ENCODE measurements at places on chromosomes 12 and 14.

GRCh38 chr12:22335794-22336166 is 1.3 kb upstream of the ST8SIA1 start:
- no peak for DNase-seq

DNA sequence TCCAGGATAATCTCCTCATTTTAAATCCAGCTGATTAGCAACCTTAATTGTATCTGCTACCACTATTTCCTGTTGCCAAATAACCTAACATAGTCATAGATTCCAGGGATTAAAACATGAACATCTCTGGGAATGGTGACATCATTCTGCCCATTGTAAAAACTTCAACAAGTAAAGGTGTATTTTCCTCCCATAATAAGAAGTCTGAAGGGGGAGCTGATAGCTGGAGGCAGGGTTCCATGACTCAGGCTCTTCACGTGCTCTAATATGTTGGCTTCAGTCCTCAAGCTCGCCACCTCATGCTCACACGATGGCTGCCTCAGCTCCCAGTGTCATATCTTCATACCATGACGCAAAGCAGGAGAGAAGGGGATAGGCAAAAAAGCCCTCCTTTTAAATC is 172.0 kb upstream of the VASH1 start:
- DNase-seq: no peak

DNA sequence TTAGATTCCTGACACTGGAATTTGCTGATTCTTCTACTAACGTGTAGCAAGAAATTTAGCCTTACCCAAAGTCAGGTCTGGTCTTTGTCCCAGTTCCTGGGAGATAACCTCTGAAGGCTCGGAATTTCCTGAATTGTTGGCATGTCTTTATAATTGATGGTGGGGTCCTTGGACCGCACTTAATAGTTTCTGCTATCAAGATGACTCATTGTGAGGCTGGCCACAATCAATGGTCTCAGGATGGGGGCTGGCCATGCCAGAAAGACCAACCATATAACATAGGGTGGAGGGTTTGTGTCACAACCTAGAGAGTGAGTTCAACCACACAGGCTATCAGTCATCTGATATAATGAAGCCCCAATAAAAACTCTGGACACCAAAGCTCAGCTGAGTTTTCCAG is 259.7 kb downstream of the DAD1 start:
- no peak for DNase-seq

DNA sequence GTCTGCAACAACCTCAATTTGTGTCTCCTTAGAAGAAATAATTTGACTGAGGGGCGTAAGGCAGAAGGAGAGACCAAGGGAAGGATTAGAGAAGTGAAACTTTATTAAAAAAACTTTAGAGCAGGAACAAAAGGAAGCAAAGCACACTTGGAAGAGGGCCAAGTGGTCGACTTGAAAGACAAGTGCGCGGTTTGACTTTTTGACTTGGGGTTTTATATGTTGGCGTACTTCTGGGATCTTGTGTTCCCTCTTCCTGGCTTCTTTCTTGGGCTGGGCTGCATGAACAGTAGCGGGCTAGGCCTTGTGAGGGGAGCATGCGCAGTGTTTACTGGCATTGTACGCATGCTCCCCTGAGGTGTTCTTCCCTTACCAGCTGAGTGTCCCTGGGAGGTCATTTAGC is 369.3 kb upstream of the DCN start:
- no peak for DNase-seq

DNA sequence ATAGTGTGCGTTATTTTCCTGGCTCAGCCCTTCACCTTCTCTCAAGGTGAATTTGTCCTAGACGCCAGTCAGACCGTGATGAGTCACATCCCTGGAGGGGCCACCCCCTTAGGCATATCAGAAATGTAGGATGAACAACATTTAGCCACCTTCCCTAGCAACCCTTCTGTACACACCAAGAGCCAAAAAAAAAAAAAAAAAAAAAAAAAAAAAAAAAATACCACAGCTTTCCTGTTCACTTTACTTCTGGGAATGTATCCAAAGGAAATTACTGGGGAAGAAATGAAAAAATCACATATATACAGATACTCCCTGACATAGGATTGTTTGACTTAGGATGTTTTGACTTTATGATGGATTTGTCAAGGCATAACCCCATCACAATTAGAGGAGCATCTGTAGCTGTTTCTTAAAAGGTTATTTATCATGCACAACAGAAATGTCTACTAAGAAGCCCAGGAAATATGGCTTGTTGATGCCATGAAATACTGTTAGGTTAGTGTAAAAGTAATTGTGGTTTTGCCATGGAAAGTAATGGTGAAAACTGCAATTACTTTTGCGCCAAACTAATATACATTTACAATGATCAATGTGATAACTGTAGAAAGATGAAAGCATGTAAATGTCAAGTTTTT is 68.2 kb upstream of the BDKRB2 start:
- no peak for DNase-seq

- DNase-seq: no peak
Observed at GRCh38 chr14:69501423-69501838, 16.9 kb downstream of the PLEKHD1 start.

DNA sequence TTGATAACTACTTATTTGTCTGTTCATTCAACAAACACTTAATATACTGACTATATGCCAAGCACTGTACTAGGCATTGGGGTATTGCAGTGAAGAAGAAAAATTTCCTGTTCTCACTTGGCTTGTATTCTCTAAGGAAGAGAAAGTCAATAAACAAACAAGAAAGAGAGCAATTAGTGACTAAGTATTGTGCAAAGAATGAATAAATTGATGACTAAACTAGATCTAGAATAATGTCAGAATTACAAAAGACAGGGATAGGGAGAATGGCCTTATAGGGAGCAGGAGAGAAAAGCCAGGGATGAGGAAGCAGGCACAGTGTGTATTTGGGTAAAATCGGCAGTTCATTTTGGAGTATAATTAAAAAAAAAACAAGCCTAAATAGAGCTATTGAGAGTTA is 4.2 kb upstream of the LIN7A start:
- no peak for DNase-seq

DNA sequence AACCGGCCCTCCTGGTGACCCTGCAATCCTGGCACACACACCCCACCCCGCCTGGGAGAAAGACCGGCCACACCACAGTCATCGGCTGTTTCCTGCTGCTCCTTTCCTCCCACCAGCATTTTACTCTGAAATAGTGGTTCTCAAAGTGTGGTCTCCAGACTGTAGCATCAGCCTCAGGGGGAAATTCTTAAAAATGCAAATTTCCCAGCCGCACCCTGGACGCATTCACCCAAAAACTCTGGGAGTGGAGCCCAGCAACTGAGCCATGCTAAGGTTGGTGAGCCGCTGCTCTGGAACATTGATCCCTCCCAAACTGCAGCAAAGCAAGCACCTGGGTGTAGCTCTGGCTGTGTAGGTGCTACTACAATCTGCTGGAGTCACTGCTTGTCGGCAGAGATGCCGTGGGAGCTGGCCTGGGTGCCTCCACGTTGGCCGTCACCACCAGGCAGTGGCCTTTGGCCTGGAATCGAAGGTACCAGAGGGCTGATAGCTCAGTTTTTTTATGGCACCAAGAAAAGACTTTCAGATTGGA is 38.4 kb upstream of the BCL2L14 start:
- DNase-seq: no peak

DNA sequence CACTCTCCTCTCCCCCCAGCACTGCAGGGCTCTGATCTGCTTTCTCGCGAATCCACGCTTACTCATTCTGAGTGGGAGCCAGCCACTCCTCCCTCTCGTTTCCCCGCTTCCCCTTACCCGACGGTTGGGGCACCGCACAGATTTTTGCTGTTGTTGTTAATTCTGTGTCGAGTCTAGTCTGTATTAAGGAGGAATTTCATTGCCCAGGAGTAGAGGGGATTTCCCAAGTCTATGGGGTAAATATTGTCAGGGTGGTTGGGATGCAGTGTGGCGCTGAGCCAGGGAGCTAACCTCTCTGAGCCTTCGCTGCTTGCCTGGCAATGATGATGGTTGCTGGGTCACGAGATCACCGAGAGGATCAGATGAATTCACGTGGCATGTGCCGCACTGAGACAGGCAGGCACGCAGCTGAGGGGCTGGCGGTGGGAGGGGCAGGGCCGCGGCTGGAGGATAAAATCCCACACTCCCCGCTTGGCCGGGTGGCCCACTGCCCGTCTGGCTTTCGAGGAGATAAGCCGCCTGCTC is 18.5 kb downstream of the NCOR2 start:
- no peak for DNase-seq
